Muscle of arm (tissue), 14 donors: ENCODE measurements at places on chromosomes 11 and 22.

DNA sequence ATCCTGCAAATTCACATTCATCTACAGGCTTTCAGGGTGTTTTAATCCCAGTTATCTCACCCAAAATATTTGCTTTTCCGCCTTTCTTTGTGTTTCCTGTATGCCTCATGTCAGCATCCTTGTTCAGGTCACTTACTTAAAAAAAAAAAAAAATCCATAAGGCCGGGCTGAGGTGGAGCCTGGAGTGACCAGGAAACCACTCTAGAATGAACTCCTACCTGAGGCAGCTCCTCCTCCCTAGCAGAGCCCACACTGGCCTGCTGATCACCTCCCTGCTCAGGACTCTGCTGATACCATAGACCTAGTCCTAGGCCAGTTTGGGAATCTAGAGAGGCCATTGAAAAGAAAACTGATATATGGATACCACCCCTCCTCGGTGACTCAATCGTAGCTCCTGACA, 8.7 kb upstream of the DGAT2 start:
- DNase-seq, result no peak

DNA sequence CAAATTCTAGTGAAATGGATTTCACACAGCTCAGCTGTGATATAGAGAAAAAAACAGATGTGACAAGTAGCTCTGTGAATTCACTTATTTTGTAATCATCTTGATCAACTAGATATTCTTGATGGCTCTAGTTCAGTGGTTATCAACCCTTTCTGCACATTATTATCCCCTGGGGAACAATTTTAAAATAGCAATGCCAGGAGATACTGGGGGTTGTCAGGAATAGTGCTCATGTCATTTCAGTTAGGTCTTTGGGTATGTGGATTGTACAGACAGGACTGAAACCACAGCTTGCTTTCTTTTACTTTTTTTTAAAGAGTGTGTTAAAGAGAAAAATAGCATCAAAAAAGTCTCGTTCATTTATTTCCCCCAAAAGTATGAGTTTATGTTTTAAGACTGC, 269.0 kb upstream of the PDGFD start:
- DNase-seq, result no peak

DNA sequence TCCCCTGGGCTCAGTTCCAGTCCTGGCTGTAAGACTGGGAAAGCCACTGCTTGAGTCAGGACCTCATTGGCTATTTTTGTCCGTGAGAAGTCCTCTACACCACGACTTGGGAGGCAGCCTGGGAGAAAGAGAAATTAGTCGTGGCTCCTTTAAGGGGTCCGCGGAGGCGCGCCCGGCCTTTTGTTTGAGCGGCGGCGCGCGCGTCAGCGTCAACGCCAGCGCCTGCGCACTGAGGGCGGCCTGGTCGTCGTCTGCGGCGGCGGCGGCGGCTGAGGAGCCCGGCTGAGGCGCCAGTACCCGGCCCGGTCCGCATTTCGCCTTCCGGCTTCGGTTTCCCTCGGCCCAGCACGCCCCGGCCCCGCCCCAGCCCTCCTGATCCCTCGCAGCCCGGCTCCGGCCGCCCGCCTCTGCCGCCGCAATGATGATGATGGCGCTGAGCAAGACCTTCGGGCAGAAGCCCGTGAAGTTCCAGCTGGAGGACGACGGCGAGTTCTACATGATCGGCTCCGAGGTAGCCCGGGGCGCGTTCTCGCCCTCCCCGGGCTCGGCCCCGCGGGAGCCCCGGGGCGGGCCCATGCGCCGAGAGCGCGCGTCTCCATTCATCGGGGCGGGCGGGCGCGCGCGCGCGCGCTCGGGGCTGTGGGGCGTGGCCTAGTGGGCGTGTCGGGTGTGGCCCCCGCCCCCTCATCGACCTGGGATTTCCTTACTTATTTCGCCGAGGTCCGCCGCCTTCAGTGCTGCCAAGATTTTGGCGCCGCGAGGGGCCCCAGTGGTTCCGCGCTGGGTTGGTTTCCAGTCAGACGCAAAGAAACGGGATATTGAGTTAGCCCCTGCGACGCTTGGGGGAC, at the start of gene SMARCB1:
Gene SMARCB1, plus strand, starts transcription at position 215 of the 848 bp plus-strand sequence. Its CDS starts 204 bp downstream, at position 419.
- DNase-seq, result peak; percentile 94

- DNase-seq, result no peak
These were observed 174.4 kb downstream of the MAML2 start for GRCh38 chr11:96168623-96169022.

GRCh38 chr11:76131142-76131541, 75.2 kb downstream of the WNT11 start:
- DNase-seq, result no peak

GRCh38 chr11:63882555-63883242, 34.3 kb downstream of the RCOR2 start:
- DNase-seq, result no peak

DNA sequence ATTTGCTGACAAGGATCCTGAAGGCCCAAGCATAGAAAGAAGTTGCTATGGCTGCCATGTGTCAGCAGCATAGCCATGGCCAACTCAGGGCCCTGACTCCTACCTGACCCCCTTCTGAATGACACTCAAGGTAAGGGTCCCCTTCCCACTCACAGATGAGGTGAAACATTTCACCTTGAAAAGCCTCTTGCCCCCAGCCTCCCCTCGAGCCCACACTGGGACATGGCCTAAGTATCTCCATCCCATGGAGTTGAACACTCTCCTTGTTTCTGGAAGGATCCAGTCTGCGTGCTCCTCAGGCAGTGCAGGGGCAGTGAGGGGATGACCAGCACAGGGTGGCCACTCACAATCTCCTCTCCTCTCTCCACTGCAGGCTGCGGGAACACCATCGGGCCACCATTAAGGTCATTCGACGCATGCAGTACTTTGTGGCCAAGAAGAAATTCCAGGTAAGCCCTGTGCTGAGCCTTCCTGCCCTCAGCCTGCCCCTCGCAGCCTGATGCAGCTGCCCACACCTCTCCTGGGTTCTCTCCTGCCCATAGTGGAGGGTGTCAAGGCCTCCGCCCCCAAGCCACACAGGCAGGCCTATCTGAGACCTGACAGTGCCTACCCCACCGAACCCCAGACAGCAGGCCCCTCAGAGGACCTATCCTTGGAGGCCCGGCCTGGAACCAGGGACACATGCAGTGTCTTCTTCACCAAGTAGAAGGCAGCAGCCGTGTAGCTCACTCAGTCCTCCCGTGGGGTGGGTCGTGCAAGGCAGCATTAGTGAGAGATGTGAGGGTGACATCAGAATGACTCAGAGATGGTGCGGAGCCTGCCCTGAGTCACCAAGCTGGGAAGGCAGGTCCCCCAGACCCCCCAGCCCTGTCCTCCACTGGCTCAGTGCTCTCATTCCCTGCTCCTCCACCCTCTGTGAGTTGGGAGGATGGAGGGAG, 68.9 kb upstream of the KCNQ1OT1 start:
- DNase-seq, result no peak

- peak; percentile 94 for DNase-seq
These were observed at the start of gene C22orf39 for GRCh38 chr22:19447330-19448075. C22orf39 (minus strand) TSS chr22:19447711; CDS start chr22:19447688, 23 bp downstream.

- DNase-seq, result peak; percentile 23
These were observed 120.9 kb upstream of the ZC3H12C start for GRCh38 chr11:109972181-109972715.

DNA sequence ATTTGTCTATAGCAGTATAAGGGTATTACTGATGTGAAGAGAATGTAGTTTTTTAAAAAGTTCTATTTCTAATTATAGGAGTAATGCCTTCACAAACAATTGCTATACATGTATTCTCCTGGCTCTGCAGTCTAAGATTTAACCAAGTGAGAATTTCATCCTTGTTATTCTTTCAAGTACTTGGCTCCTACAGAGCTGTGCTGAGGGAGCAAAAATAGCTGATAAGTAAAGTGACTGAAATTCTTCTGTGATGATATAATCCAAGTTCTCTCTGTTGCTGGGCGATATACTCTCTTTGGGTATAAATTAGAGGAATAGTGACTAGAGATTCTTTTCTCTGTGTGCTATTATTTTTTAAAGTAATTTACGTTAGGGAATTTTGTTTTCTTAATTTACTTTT, 68.0 kb downstream of the PGR start:
- no peak for DNase-seq

GRCh38 chr11:119474682-119475596, 52.0 kb upstream of the THY1 start:
- peak; percentile 82 for DNase-seq

GRCh38 chr11:28242596-28242995, 134.4 kb downstream of the METTL15 start:
- no peak for DNase-seq

GRCh38 chr22:38171927-38172831, 9.5 kb downstream of the PLA2G6 start:
- DNase-seq, result no peak

GRCh38 chr11:74106124-74106523, 64.7 kb downstream of the C2CD3 start:
- DNase-seq, result no peak

GRCh38 chr11:118744046-118744445, 46.9 kb downstream of the DDX6 start:
- DNase-seq, result no peak

DNA sequence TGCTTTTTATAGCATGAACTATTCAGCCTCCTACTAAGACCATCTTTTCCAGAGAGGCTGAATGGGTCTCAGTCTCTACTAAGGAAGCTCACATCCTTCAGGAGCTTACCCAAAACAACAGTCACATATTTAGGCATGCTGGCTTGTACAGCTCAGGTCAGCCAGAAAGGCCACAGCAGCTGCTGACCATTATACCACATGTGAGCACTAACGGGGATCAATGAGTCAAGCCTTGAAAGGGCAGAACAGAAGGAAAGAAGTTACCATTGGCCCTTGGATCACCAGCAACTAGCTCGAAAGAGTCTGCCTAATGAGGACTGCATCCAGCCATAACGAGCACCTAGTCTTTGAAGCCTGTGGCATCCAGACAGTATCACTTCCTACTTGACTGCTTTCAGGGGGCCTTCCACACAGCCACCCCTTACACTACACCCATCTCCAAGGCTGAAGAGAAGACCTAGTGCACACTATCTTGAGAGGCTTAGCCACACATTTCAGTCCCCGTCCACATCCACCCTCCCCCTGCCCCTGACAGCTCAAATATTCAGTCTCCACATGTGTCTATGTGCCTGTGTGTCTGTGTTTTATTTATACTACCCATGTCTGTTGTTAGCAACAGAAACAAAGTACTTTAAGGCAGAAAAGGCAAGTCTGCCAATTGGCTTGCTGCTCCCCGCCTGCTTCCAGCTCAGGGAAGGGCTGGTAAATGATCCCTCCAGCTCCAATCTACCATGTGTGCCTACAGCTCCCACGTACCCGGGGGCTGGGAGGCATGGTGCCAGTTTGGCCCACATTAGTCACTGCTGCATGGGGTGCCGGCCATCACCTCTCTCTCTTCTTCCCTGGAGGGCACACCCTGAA, 95.5 kb downstream of the RPL27A start:
- DNase-seq, result peak; percentile 88

- peak; percentile 79 for DNase-seq
These were observed 99.4 kb upstream of the BLID start for GRCh38 chr11:122215244-122215992.

GRCh38 chr11:121749691-121750090, 296.9 kb upstream of the SORL1-AS1 start:
- DNase-seq, result peak; percentile 58

DNA sequence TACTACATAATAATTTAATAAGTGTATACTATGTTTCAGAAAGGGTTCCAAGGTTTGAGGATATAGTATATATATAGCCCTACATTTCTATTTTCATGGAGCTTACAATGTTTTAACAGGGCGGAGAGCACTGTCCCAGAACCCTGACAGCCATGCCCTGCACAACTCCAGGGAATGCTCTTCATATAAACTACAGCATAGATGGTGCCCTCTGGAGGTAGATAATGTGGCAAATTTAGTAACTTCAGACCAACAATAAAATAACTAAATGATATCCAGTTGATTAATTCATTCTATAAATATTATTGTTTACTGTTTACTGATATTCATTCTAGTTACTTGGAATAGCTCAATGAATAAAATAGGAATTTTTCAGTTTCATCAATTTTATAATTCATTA, 693.7 kb upstream of the CCDC179 start:
- no peak for DNase-seq

GRCh38 chr11:40030867-40031266, 1428.6 kb downstream of the LRRC4C start:
- DNase-seq, result no peak

DNA sequence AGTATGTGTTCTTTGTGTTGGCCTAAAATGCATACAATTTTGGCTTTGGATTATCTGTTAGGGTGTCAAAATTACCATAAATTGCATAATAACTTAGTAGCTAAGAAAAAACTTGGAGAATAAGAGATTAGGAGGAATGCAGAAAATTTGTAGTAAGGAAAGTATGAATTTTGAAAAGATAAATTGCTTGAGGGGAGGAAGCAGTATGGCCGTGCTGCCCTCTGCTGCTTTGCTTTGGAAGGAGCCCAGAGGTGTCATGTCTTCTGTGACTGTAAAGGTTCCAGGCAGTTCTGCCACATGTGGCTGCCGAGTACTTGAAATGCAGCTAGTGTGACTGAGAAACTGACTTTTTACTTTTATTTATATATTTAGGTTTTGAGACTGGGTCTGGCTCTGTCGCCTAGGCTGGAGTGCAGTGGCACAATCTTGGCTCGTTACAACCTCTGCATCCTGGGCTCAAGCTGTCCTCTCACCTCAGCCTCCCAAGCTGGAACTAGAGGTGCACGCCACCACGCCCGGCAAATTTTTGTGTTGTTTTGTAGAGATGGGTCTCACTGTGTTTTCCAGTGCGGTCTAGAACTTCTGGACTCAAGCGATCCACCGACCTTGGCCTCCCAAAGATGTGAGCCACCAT, 1.8 kb downstream of the ADSL start:
- DNase-seq, result peak; percentile 60

- DNase-seq, result peak; percentile 18
These were observed 747 bp downstream of the NXF1 start for GRCh38 chr11:62804310-62805075.

- no peak for DNase-seq
These were observed 261.6 kb upstream of the SORL1-AS1 start for GRCh38 chr11:121714351-121714750.

GRCh38 chr11:131815590-131815989, 445.2 kb downstream of the NTM start:
- DNase-seq, result no peak

- DNase-seq, result no peak
These were observed 72.4 kb upstream of the FAT3 start for GRCh38 chr11:92152245-92152644.

DNA sequence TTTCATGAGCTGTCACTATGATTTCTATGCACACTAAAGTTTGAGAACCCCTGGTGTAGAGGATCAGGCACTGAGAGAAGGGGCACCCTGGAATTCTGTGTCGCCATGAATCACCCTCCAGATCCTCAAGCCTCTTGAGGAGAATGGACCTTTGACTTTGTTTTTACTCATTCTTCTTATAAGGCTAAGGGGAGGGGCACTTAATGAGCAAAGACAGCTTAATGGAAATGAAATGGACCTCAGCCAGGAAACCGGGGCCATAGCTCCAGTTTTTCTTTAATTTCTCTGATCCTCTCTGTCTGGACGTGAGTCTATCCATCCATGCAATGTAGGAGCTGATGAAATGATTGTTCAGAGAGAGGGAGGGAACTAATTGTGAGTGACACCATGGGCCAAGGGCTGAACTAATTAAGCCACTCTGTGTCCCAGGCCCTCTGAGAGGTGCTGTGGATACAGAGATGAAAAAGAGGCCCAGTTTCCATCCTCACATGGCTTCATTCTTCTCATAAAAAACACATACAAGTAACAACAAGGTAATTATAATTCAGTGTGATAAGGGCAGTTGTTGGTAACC, 32.8 kb downstream of the OR2AT4 start:
- DNase-seq, result no peak

GRCh38 chr11:119737366-119738058, 8.5 kb upstream of the NECTIN1 start:
- DNase-seq, result no peak
